ENCODE measurements at places on chromosomes 16 and 17.

GRCh38 chr16:11734653-11735043, 8.0 kb downstream of the TXNDC11 start:
- DNase-seq, result no peak

- no peak for DNase-seq
These were observed 28.8 kb downstream of the NGFR start for GRCh38 chr17:49523706-49524472.

DNA sequence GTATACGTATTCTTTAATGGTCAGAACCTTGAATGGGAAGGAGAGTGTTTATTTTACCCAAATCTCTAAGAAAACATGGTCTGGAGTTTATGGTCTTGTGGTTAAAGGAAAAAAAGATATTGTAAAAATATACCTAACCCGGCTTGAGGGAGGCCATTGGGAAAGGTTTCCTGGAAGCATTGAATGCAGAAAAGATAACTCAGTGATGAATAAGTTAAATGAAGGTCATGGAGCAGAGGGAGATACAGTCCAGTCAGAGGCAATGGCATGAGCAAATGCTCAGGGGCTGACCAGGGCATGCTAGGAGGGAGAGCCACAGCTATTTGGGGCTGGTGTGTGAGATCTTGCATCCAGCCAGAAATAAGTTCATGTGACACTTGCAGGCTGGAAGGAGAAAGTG, 430.4 kb upstream of the CDH5 start:
- no peak for DNase-seq

DNA sequence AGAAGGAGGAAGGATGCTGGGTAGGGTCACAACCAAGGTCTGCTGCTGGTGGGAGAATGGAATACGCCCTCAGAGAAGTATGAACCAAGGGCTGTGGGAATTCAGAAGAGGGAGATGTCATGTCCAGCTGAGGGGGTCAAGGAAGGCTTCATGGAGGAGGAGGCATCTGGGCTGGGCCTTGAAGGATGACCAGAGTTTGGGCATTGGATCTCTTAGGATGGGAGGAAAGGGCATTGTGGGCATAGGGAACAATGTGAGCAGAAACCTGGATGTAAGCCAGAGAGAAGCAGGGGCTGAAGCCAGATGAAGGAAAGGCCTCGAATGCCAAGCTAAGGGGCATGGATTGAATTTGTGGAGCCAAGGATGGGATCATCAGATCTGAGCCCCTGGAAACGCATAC, 49.2 kb upstream of the MAP3K14 start:
- DNase-seq, result no peak

GRCh38 chr16:28617874-28618273, 8.0 kb upstream of the SULT1A1 start:
- no peak for DNase-seq

DNA sequence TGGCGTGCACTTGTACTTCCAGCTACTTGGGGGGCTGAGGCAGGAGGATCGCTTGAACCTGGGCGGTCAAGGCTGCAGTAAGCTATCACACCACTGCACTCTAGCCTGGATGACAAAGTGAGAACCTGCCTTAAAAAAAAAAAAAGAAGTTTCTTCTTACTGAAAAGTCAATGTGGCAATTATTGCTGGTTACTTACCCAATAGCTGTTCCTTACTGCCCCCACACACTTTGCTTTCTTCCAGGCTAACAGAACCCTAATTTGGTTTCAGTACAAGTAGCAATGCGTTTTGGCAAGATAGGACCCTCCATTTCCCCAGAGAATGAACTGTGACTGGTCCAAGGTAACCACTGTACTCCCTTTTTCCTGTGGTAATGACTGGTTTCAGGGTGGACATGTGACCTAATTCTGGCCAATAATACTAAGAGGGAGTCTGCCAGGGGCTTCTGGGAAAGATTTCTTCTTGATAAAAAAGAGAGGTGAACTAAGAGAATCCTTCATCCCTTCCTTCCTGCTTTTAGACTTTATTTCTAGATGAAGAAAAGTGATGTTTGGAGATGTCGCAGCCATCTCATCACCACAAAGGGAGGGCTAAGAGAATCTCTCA, 58.8 kb upstream of the MSI2 start:
- DNase-seq, result no peak

DNA sequence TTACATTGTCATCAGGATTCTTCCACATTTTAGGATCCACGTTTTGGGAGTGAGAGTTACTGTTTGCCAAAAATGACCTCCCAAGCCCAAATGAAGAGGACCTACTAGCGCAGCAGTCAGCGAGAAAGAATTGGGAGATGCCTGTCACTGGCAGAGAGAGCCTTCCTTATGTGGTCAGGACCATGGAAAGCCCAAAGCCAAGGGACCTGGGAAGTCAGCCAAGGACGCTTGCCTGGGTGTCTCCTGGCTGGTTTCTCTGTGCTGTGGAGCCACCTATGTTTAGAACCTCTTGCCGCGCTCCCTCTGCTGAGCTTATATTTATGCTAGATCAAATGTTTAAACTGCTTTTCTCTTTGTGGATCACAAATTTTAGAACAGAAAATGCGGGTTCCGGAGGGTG, 24.9 kb upstream of the RHBDL3 start:
- no peak for DNase-seq

DNA sequence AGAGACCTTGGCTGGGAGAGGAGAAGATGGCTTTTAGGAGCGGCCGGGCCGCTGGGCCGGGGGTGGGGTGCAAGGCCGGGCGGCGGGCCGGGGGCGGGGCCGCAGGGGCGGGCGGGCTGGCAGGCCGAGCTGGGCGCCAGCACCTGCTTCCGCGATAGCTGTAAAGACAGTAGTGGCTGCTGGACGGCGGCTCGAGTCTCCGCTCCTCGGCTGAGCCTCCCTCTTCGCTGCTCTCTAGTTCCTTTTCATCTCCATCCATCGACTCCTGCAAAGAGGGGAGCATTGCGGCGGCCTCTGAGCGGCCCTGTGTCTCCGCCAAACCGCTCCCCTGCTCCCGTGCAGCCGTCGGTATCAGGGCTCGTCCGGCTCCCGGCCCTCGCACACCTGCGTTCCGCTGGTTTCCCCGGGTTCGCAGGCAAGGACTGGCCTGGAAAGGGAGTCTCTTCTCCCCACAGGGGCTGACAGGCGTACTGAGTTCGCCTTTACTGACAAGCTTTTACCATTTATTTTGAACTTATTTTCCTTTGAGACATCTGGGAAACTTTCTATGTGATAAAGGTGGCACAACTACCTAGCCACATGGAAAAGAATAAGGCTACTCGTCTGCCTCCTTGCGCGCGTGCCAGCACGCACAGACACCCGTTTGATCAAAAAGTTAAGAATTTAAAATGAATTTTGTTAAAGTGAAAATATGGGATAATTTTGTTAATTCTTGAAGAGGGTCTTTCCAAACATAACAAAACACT, at the start of gene C17orf75:
Gene C17orf75, minus strand, starts transcription at position 317 of the 746 bp plus-strand sequence. Its CDS starts 34 bp downstream, at position 283.
- peak; percentile 75 for DNase-seq

GRCh38 chr16:50500171-50500874, 47.9 kb upstream of the NKD1 start:
- no peak for DNase-seq

DNA sequence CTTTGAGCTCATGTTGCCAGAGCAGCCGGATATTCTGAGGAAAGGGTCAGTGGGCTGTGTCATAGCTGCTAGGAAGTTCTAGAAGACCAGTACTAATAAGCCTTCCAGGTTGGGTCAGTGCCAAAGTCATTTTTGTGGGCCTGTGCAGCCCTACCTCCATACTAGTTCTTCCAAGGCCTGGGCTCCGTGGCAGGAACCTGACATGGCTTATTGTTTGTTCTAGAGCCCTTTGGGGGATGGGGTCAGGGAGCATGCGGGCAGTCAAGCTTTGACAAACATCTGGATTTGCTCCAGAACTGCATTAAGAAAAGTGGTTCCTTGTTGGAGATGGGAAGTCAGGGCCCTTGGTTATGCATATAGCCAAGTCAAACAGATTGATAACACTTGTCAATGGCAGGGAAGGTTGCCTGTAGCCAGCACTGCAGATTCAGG, 7.6 kb downstream of the ALKBH5 start:
- DNase-seq, result no peak

DNA sequence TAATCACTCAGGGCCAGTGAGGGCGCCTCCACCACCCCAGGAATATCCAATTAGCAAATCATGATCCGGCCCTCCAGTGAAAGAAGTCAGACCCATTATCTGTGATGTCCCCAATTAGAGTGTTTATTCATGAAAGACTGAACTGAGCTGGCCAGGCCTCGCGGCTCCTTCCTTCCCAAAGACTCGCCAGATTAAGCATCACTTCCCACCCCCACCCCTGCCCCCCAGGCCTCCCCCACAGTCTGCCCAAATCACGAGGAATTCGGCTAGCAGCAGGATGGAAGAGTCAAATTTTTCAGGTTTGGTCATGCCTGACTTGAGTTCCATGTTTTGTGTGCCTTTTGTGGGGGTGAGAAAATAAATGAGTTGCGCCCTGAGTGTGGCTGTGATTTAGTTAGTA, 298.4 kb upstream of the SALL1 start:
- no peak for DNase-seq

GRCh38 chr16:78176435-78176834, 77.0 kb downstream of the WWOX start:
- no peak for DNase-seq

DNA sequence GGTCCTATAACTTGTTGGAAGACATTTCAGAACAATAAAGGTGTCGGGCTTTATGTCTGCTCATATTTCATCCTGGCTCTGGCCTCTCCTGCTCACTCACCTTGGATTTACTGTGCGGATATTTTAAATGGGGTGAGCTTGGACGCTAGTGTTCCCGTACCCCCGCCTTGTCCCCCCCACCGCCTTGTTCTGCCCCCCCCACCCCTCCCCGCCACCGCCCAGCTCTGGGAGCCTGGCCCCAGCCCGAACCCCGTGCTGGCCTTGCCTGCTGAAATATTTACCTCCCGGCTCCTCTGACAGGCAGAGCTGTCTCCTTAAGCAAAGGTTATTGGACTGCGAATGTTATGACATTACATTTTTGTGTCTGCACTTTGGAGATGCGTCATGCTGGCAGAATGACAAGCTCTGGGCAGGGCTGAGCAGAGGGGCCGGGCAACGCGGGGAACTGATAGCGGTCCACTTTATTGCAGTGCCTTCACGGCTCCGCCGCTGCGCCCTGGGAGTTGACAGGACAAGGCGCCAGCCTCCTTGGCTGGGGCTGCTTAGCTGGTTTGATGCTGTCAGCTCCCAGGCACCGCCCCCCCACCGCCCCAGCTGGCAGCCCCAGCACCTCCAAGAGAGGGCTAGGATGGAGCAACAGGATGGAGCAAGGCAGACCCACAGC, 222.5 kb upstream of the GSE1 start:
- DNase-seq, result peak; percentile 92

- DNase-seq, result no peak
These were observed 9.5 kb downstream of the CLTC start for GRCh38 chr17:59629174-59629573.

GRCh38 chr17:21301593-21302550, 17.4 kb downstream of the MAP2K3 start:
- DNase-seq, result no peak

DNA sequence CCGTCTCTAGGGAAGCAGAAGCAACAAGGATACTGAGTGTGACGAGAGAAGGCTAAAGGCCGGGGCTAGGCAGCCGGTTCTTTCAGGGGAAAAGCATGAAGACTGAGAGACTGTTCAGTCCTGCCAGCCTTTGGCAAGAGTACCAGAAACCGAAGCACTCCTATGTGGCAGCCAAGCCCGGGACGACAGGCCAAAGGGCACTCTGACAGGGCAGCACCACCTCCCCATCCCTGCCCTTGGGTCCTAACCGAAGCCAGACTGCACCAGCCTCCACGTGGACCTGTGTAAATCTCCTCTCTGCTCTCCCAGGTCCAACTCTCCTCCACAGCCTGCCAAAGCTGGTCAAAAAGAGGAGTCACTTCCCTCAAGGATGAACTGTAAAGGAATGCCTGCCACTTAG, 23.5 kb upstream of the ALOX15 start:
- DNase-seq, result no peak

DNA sequence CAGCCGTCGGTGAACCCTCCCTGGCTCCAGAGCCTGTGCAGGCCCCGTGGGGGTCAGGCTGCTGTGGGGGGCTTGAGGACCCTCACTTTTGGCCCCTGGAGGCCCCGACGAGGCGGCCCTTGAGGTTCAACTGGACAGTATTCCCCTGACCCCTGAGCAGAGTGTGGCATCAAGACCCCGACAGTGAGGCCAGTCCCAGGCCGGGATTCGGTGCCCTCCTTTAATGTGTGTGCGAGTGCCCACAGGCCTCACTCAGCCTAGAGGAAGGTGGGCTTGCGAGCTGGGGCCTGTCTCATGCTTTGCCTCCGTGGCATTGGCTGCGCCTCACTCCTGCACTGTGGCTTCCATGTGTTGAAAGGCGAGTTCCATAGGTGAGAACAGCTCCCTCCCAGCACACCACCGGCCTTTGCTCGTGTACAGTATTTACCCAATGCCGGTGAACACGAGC, 94.5 kb downstream of the METRNL start:
- no peak for DNase-seq

GRCh38 chr17:2982854-2983253, 80.6 kb downstream of the OR1D5 start:
- peak; percentile 86 for DNase-seq

GRCh38 chr17:7627250-7628121, at the start of gene SAT2:
Gene SAT2 (minus strand): TSS chr17:7627821. CDS start chr17:7627635, 186 bp downstream.
- peak; percentile 93 for DNase-seq

GRCh38 chr17:5552841-5553240, 31.5 kb downstream of the NLRP1 start:
- DNase-seq, result no peak

GRCh38 chr17:79970576-79971068, 65.0 kb downstream of the TBC1D16 start:
- no peak for DNase-seq

- DNase-seq, result peak; percentile 62
These were observed 1225.1 kb downstream of the CDH8 start for GRCh38 chr16:60811051-60811608.

Data from AG10803 (cell line).